RPMI7951 (cell line): ENCODE measurements at places on chromosomes 7 and 10. TPM values are rescaled to one million over a fixed set of nuclear protein-coding genes. Genes with fewer than 3 reads are reported as not detected.

TAS2R41 gene
- total RNA-seq = not detected in 2 replicates

FAM180A gene
- 4.8 and 6.4 TPM in 2 replicates for total RNA-seq

ELFN1 gene
- total RNA-seq = 0.39 and 0.48 TPM in 2 replicates

RBM17 gene
- 39.4 and 40.2 TPM in 2 replicates for total RNA-seq

LRRD1 gene
- not detected in 2 replicates for total RNA-seq

HOXA1 gene
- total RNA-seq = 6.2 and 7.3 TPM in 2 replicates

PAX4 gene
- not detected in 2 replicates for total RNA-seq

MUC12 gene
- total RNA-seq = 0.72 and 5.6 TPM in 2 replicates

SVOPL gene
- total RNA-seq = not detected in 2 replicates

SFRP5 gene
- total RNA-seq = not detected in 2 replicates

PRSS37 gene
- total RNA-seq = not detected in 2 replicates

RELN gene
- not detected in 2 replicates for total RNA-seq

RNLS gene
- 15.7 and 20.8 TPM in 2 replicates for total RNA-seq

ANKRD30A gene
- not detected in 2 replicates for total RNA-seq

OSBPL3 gene
- 35.0 and 39.4 TPM in 2 replicates for total RNA-seq

OPALIN gene
- not detected in 2 replicates for total RNA-seq

NPY4R gene
- total RNA-seq = 0.10 TPM in 1 of 2 replicates, not detected in the other

TAX1BP1 gene
- 83.7 and 89.4 TPM in 2 replicates for total RNA-seq

ASB10 gene
- not detected in 2 replicates for total RNA-seq

MICALL2 gene
- 16.0 and 20.1 TPM in 2 replicates for total RNA-seq

PLA2G12B gene
- total RNA-seq = not detected in 2 replicates

LRMDA gene
- 7.9 and 11.7 TPM in 2 replicates for total RNA-seq

UPK3B gene
- total RNA-seq = not detected in 2 replicates

ITGA8 gene
- total RNA-seq = 6.7 and 7.6 TPM in 2 replicates

STK31 gene
- total RNA-seq = not detected in 2 replicates

RABGEF1 gene
- 38.8 and 42.2 TPM in 2 replicates for total RNA-seq

IFT22 gene
- 58.2 and 62.0 TPM in 2 replicates for total RNA-seq

EPHA1 gene
- not detected in 2 replicates for total RNA-seq

LOXL4 gene
- under 0.01 and 0.10 TPM in 2 replicates for total RNA-seq

SLC13A1 gene
- not detected in 2 replicates for total RNA-seq

GPR26 gene
- total RNA-seq = under 0.01 TPM in 2 replicates

HMX2 gene
- 0.10 TPM in 1 of 2 replicates, not detected in the other for total RNA-seq

ANKRD61 gene
- 0.12 and 0.20 TPM in 2 replicates for total RNA-seq

OR2A5 gene
- not detected in 2 replicates for total RNA-seq

FRAT1 gene
- total RNA-seq = 0.60 and 1.7 TPM in 2 replicates

TAS2R5 gene
- not detected in 2 replicates for total RNA-seq

TBRG4 gene
- total RNA-seq = 89.3 and 94.0 TPM in 2 replicates

TEX47 gene
- not detected in 2 replicates for total RNA-seq

C10orf143 gene
- 0.24 TPM in 1 of 2 replicates, not detected in the other for total RNA-seq

C10orf53 gene
- not detected in 2 replicates for total RNA-seq

PPP1R3C gene
- total RNA-seq = not detected in 2 replicates

NRG3 gene
- not detected in 2 replicates for total RNA-seq

MOGAT3 gene
- total RNA-seq = not detected in 2 replicates

STEAP1 gene
- total RNA-seq = 30.0 and 30.3 TPM in 2 replicates

NUTM2E gene
- not detected in 2 replicates for total RNA-seq

GNAI1 gene
- total RNA-seq = 2.8 and 5.0 TPM in 2 replicates

CALML5 gene
- total RNA-seq = not detected in 2 replicates

CHPF2 gene
- 28.0 and 32.0 TPM in 2 replicates for total RNA-seq

PNLIP gene
- not detected in 2 replicates for total RNA-seq

AEBP1 gene
- 73.7 and 79.7 TPM in 2 replicates for total RNA-seq

ZNF736 gene
- 8.2 and 8.7 TPM in 2 replicates for total RNA-seq
